Stimulated activated CD4-positive, alpha-beta T cell treated with anti-CD3 and anti-CD28 coated beads, Interleukin-15, amount 100 ng/mL, for 1 hour (primary cell): ENCODE measurements at places on chromosomes 7 and 10.

DNA sequence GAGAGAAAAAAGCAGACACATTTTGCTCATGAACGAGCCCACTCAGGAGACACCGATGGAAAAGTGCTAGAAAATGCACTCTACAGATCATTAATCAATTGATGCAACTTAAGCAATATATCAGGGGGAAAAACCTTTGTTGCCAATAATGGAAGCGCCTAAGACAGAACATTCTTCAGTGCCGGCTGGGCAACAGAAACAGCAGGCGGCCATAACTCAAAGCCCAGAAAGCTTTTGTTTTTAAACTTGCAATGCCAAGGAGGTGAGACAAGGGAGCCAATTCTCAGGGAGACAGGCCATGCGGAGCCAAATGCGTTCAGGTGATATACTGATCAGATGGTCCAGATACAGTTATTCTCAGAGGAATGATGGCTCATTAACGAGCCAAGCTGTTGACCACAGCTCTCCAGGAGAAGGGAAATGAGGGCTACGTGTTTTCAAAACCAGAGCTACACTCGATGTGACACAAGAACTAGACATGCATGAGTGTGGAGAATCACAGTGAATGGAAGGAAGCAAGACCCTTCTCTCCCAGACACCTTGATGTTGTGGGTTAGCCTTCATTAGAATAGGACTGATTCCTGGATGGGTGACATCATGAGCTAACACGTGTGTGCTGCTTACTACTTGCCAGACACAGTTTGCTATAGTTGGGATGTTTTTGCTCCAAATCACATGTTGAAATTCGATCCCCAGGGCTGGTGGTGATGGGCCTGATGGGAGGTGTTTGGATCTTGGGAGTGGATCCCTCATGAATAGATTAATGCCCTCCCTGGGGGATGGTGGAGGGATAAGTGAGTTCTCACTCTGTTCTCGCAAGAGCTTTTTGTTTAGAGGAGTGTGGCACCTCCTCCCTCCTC, 79.1 kb upstream of the KCNMA1 start:
- no peak for DNase-seq

DNA sequence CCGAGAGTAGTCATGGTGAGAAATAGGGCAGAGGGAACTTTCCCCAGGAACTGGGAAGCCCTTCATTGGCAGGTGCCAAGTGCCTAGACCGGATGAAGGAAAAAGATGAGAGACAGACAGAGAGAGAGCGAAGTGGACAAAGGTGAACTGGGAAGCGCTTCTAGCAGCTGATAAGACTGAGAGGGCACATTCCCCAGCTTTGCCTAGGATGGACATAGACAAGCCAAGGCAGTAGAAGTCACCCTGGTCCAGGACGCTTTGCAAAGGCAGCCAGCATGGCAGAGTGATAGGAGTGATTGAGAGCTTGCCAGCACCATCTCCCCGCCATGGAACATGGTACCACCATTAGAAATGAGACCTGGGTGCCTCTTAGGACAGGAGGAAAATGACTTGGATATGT, 372.8 kb upstream of the MGMT start:
- no peak for DNase-seq

- no peak for DNase-seq
Observed at GRCh38 chr10:75159519-75159918, 48.1 kb downstream of the SAMD8 start.

- DNase-seq, result no peak
Observed at GRCh38 chr7:135692055-135692454, 29.7 kb downstream of the STMP1 start.

DNA sequence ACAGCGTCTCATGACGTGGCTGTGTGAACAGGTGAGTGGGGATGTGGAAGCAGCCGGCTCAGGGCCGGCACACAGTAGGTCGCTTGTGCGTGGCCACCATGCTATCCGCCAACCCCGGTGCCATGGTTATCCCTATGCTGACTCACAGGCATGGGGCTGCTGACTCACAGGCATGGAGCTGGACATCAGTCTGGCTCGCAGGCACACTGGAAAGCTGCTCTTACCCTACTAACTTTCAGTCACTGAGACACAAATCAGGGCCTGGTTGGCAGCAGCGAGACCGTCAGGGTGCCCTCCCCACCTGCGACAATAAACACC, 341.9 kb downstream of the PTPRN2 start:
- DNase-seq, result no peak

DNA sequence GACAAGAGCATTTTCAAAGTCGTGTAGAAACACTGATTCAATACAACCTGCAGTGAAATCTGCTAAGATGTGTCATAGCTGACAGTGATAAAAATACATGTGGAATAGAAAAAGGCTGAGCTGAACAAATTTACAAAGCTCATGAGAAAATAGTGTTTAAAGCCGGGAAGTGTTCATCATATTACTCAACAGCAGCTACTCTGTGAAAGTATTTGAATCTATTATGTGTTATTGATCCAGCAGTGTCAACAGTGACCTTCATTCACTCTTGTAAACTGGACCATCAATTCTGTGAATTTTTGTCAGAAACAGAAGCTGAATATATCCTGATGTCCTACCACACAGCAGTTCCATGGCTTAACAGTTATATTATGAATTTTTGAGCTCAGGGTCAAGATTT, 11.6 kb downstream of the DYDC1 start:
- DNase-seq, result no peak

GRCh38 chr7:71364551-71364950, 232.6 kb downstream of the GALNT17 start:
- no peak for DNase-seq

DNA sequence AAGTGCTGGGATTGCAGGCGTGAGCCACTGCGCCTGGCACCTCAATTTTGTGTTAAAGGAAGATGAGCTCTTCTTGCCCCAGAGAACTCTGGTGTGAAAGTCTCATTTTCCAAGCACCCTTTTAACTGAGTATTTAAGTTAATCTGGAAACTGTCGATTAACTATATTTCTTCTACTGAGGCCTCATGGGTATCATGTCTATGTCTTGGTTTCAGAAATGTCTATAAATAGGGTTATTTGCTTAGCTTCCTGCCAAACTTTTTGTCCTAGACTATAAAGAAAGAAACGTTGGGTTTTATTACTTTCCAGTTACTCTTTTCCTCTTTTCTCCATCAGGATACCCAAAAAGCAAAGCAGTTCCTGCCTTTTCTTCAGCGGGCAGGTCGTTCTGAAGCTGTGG, 102.4 kb downstream of the LRRC4 start:
- DNase-seq, result no peak

DNA sequence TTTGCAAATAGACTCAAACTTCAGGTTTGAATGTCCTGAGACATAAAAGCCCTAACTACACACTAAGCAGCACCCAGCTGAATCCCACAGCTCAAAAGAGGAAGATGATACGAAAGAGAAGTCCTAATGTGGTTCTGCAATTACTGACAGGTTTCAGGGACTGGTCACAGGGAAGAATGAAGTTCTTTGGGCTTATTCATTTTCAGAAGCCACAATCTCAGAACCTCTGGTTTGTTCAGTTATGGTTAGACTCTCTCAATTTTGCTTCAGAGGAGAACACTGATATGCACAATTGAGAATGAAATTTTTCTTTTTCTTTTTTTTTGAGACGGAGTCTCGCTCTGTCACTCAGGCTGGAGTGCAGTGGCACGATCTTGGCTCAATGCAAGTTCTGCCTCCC, 94.6 kb upstream of the FAM180A start:
- no peak for DNase-seq

GRCh38 chr10:27564398-27564797, 60.3 kb downstream of the RAB18 start:
- DNase-seq, result no peak

- no peak for DNase-seq
Observed at GRCh38 chr10:75231672-75232581, 3.8 kb downstream of the COMTD1 start.

GRCh38 chr10:103581499-103581898, 88.0 kb downstream of the NEURL1 start:
- no peak for DNase-seq

DNA sequence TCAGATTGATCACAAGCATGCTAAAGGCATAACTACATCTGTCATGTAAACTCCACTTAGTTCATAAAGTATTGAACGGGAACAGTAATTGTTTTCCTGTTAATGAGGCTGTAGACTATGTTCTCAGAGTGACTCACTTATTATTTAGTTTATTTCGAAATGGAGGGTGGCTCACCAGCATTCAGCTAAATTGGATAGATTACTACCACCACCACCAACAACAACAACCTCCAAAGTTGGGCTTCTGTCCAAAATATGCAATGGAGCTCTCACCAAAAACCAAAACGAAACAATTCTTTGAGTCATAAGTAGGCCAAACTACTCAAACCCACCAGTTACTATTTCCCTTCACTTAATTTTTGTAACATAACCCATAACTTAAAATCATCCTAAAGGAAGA, 127.9 kb upstream of the NRBF2 start:
- DNase-seq, result no peak

DNA sequence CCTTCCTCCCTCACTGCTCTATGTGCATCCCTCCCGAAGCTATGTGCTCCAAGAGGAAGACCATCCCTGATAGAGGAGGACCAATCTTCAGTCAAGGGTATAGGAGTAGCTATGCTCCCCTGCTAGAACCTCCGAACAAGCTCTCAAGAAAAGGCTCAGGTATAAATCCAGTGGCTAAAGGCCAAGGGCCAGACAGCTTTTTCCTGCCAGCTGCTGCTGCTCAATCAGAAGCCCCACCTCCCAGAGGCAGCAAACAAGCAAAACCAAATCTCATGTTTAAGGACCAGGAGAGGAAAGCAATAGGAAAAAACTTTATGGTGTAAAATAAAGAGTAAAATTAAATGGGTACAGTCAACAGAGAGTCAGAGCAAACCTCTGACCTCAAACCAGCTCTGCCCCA, 187.2 kb downstream of the FGFR2 start:
- DNase-seq, result no peak

DNA sequence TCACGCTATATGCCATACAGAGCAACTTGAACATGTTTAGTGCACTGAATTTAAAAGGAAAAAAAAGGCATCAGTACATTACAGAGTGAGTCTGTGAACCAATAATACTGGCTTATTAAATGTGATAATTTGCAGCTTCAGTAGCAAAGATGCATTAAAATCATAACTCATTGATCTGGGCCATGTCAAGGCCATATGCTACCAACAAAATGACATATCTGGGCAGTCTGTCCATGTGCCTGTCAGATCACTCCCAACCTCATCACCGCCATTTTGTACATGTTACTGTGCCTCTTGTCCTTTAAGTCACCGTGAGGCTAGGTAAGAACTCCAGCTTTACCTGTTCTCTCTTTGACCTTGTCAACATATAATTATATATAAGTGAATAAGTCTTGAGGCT, 307.4 kb upstream of the LRGUK start:
- DNase-seq, result no peak

DNA sequence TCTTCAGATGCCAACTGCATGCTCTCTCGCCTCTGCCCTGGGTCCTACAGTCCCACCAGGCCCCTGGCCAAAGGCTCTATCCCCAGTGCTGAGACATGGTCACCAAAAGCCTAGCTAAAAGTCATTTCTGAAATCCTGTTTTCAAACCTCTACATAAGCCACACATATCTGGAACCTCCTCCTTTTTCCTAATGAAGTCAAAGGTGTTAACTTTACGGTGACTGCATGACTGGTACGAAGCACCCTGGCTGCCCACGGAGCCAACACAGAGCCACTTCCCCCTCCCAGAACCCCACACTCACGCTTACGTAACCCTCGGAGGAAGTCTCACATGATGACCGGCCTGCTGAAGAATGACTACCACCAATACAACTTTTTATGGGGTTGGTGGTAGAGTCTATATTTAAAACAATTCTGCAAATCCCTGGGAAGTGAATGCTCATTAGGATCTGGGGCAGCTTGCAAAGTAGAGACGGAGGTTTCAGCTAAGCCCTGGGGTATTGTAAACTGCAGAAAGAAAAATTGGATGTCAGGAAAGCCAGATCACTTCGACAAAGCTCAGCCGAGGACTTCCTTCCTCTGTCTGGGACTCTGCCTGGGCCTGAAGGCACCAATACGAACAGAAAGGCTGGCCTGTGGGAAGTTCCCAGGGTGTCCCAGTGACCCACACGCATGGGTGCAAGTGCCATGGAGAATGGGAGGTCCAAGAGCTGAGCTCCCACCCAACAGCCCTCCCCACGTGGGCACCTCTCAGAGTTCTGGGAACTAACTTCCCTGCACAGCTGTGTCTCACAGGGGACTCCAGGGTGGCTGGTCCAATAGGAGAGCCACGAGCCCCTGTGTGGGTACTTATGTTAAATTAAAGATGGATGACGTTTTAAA, 50.7 kb downstream of the PDGFA start:
- no peak for DNase-seq

DNA sequence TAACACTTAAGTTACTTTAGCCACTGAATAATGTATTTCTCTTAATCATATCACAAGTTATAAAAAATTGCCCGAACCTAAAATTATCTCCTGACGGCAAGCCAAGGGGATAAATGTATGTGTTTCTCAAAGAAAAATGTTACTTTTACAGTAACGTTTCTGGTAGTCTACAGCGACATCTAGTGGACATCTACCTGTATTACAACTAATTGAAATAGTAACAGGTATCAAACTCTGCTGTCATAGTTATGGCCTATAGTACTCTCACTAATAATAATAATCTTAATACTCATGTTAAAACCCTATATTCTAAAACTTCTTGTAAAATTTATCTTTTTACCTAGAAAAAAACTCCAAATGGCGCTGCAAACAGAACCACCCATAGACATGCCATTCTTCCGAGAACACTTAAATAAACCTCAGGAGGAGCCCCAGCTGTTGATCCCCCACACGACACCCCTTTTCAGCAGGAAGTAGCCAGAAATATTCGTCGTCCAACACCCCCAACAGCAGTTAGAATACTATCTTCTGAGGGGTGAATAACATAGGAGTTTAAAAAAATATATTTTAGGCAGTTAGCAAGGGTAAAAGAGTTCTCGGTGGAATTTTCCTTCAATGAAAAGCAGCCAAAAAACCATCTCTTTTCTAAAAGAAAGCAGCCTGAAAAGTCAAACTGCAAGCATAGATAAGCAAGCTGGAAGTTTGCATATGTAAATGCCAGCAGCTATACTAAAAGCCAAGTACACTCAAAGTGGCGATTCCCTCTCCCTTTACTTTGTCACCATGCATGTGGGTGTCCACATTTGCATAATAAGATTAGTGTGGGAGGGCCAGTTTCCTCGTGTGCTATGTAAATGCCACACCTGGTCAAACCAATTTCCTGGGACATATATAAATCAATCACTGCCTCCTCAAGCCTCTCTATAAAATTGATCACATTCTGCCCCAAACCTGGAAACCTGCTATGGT, 40.5 kb upstream of the ZNF107 start:
- DNase-seq, result no peak
